Kidney epithelial cell (primary cell): ENCODE measurements at places on chromosomes 11 and 22.

GRCh38 chr11:101786916-101787315, 127.9 kb upstream of the CEP126 start:
- DNase-seq, result no peak

DNA sequence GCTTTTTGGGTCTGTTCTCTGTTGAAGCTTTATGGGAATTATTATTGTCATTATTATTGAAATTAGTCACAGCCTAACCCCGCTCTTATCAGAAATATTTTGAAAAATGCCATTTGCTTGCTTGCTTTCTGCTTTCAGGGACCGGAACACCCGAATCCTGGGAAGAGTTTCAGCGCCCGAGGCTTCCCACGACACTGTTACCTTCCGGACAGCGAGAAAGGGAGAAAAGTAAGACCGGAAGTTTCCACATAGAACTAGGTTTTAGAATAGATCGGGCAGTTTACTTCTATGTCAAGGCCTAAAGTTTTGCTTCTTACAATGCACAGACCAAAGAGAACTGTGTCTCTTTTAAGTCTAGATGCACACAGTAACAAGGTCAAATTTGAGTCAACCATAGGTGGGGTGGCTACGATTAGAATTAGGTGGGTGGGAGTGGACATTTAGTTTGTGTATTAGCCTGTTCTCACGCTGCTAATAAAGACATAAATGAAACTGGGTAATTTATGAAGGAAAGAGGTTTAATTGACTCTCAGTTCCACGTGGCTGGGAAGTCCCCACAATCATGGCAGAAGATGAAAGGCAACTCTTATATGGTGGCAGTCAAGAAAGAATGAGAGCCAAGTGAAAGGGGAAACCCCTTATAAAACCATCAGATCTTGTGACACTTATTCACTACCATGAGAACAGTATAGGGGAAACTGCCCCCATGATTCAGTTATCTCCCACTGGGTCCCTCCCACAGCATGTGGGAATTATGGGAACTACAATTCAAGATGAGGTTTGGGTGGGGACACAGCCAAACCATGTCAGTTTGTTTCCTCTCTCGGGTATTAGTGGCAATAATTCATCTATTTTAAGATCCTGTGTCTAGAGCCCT, 12.9 kb downstream of the MPEG1 start:
- no peak for DNase-seq

- DNase-seq, result no peak
Observed at GRCh38 chr22:19543970-19544708, 19.9 kb upstream of the CLDN5 start.

- DNase-seq, result no peak
Observed at GRCh38 chr11:117145393-117145761, 1.3 kb downstream of the PAFAH1B2 start.

GRCh38 chr11:133710681-133711240, 134.6 kb downstream of the SPATA19 start:
- no peak for DNase-seq

DNA sequence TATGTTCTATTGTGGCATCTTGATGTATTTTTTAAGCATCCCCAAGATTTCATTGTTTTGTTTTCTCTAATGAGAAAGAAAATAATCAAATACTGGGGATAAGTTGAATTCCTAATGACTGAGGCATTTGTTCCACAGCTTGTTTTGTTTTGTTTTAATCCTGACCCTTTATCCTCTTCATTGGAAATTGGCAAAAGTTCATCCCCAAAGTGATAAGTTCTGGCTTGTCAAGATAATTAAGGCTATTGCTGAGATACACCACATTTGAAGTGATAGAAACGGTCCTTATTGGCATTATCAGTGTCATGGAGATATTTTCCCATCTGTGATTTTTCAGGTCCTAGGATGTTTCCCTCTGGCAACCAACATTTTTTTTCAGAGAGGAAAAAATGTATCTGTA, 65.0 kb downstream of the SLC36A4 start:
- no peak for DNase-seq

GRCh38 chr22:29348041-29348440, 32.5 kb upstream of the RASL10A start:
- DNase-seq, result no peak

- peak; percentile 12 for DNase-seq
Observed at GRCh38 chr11:21460082-21460481, 732.8 kb upstream of the ANO5 start.

GRCh38 chr11:133467686-133468085, 64.6 kb downstream of the OPCML start:
- no peak for DNase-seq

DNA sequence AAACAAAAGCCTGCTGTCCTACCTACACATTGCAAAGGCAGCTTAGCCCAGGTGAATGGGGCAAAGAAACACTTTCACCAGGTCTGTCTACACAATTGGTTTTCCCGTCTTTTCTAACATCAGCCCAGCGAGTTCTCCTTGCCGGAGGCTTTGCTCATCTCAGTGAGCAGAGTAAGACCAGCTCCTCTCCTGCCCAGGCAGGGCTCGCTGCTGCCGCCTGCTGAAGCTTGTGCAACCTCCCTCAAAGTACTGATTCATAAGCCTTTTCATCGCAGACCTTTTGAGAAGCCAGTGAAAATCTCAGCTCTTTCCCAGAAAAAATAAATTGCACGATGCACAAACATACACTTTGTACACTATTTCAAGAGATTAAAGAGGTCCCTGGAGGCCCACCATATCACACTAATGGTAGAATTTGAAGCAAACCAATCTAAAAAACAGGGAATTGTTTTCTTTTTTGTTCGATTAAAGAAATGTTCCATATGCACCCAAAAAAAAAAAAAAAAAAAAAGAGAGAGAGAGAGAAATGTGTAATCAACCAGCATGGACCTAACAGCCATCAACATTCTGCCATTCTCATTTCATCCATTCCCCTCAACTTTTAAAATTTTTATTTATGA, 328.1 kb upstream of the MPPED2 start:
- peak; percentile 35 for DNase-seq

DNA sequence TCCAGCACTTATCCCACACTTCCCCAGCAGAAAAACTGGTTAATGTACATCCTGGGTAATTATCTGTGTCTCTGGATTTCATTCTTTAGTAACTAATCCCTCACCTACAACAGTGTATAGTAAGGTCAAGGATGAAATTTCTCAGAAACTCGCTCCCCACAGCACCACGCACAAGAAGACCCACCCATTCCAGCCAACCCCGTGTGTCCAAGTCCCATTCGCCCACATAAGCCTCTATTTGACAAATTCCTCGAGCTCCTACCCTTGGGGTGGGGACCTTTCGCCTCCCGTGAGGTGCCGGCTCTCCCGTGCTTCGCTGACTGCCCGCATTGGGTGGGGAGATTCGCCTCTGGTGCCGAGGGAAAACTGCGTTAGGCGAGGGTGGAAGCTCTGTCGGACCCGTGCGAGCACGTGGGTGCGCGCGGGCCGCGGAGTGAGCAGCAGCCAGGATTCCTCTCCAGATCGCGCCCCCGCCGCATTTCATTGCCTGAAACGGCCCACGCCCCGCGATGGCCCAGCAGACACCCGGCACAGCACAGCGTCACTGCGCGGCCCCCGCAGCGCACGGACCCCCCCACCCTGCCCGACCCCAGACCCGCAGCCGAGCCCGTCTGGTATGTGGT, 866 bp downstream of the EXPH5 start:
- DNase-seq, result no peak

- peak; percentile 99 for DNase-seq
Observed at GRCh38 chr11:108616549-108616948, 23.0 kb upstream of the EXPH5 start.

DNA sequence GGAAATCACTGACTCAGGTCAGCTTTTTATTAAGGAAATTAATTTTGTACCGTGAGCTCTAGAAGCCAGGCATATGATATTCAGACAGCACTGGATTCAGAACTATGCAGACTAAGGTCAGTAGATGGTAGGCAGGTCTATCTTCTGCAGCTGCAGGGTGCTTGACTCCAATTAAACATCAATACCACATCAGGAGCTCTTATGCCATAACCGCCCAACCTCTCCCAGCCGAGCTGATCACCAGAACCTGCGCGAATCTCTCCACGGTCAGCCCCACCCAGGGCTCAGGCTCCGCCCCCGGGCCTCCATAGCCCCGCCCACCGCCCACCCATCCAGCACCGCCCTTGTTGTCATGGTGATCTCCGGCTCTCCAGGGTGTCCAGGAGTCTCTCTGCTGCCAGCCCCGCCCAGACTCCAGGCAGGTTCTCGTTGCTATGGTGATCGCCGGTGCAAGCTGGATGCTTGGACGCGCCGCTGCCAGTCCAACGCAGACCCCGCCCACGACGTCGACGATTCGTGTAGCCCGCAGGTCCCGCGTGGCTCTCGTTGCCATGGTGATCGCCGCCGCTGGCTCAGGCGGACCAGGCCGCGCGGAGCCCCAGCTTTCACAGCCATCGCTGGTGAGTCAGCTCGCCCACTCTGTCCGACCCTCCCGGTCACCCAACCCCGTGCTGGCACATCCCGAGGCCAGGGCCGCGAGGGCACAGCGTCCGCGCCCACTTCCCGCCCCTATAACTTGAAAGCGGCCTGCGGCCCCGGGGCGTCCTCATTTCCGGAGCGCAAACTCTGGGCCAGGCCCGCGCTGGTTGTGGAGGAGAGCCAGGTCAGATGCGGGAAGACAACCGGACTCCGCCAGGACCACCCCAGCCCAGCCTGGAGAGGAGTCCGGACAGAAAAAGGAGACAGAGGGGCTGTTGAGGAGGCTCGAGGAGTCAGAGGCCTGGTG, at the start of gene RAB36:
Gene RAB36 (plus strand): TSS at position 546 of the 946 bp plus-strand sequence. CDS start 1,140 bp downstream, outside the sequence.
- peak; percentile 99 for DNase-seq

- DNase-seq, result no peak
Observed at GRCh38 chr11:3180869-3181268, 15.8 kb upstream of the OSBPL5 start.

DNA sequence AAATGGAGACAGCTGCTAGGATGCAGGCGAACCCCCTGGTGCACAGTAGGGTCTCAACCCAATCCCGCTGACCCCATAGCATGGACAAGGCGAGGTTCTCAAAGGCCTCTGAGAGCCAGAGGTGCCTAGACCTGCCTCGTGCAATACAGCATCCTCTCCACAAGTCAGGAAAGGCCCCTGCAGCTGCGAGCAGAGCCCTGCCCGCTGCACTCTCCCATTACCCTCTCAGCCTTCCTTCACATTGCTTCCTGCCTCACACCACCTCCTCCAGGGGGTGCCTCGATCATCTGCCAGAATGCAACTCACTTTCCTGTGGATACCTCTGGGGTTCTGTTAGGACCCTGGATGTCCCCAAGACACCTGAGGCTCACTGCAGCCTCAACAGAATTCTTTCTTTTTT, 42.8 kb upstream of the TCF20 start:
- no peak for DNase-seq

DNA sequence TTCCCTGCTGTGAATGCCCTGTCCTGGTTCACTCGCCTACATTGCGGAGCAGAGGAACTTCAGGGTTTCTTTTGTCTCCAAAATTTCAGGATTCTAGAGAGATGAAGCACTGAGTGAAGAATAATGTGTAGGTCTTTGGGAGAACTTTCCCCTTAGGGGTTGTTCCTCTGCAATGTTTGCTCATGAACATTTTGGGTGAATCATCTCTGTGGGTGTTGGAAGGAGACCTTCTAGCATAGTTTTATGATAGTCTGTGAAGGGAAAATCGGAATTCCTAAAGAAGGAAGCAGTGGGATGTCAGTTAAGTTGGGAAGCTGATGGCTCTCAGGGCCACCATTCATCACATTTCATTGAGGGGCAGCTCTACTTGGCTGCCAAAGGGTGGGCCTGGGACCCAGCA, 64.8 kb downstream of the MIAT start:
- DNase-seq, result no peak

DNA sequence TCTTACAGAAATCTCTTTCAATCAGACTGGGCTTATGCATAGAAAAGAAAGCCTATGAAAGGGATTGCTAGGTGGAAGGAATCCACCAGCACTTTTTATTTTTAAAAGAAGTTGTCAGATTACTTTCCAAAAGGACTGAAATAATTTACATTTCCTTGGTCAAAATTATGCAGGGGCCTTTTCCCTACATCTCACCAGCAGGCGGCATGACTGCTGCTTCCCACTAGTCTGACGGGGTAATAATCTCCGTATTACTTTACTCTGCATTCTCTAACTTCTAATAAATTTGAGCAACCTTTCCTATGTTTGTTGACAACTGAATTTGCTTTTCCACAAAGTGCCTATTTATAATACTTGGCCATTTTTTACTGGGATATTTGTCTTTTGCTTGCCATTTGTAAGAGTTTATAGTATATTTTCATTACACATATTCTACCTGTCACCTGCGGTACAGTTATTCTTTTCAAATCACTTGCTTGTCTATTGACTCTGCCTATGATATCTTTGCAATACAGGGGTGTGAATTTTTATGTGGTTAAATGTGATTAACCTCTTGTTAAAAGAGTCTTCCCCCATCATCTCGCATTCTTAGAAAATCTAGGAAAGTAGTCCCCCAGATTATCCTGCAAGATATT, 51.9 kb upstream of the USP47 start:
- DNase-seq, result no peak

DNA sequence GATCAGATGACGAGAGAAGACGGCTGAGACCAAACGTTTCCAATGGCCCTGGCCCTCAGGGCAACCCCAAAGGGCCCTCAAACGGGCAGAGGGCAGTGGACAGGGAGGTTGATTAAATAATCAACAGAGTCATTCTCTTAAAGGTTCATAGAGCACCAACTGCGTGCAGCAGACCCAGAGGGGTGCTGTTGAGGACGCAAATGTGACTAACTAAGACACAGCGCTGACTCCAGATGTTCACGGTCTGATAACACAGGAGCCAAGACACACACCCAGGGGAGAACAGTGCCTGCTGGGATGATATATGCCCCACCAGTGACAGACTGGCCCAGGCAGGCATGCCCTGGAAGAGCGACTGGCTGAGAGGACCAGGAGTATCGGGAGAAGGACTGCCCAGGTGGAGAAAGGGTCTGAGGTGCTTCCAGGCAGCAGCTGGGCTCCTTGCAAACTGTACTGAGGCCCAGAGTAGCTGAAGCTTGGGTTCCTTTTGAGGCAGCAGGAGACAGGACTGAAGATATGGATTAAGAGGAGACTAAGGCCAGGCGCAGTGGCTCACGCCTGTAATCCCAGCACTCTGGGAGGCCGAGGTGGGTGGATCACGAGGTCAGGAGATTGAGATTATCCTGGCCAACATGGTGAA, 7.7 kb downstream of the VWCE start:
- DNase-seq, result no peak

DNA sequence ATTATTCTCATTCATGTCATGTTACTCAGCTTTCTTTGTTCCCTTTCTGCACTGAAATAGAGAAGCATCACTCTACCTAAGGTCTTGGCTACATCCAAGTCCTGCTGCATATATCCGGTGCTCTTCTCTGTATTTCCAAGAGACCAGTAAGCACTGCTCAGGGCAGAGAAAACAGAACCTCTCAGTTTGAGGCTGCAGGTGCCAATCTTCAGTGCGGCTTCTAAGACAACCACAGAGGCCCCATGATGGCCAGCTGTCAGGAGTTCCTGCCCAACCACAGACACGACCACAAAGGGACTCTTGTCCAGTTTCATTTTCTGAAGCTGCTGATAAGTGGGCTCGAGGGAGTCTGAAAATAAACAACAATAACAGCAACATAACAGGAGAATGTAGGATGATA, 378.4 kb upstream of the PITPNB start:
- DNase-seq, result no peak

- peak; percentile 39 for DNase-seq
Observed at GRCh38 chr11:110429731-110430266, at the start of gene FDX1. TSS of gene FDX1 (plus strand) at chr11:110429948. CDS start at chr11:110430121, 173 bp downstream.
